ENCODE measurements at places on chromosomes 1 and 21.

- no peak for DNase-seq
These were observed 38.6 kb upstream of the CPLANE2 start for GRCh38 chr1:16275591-16275990.

GRCh38 chr1:157193702-157194391 lies 55.7 kb upstream of the ETV3 start:
- peak; percentile 81 for DNase-seq

- DNase-seq = no peak
These were observed 9.7 kb upstream of the OR2M3 start for GRCh38 chr1:248187363-248187762.

GRCh38 chr1:61397935-61398334 lies 315.6 kb downstream of the NFIA start:
- DNase-seq = no peak

DNA sequence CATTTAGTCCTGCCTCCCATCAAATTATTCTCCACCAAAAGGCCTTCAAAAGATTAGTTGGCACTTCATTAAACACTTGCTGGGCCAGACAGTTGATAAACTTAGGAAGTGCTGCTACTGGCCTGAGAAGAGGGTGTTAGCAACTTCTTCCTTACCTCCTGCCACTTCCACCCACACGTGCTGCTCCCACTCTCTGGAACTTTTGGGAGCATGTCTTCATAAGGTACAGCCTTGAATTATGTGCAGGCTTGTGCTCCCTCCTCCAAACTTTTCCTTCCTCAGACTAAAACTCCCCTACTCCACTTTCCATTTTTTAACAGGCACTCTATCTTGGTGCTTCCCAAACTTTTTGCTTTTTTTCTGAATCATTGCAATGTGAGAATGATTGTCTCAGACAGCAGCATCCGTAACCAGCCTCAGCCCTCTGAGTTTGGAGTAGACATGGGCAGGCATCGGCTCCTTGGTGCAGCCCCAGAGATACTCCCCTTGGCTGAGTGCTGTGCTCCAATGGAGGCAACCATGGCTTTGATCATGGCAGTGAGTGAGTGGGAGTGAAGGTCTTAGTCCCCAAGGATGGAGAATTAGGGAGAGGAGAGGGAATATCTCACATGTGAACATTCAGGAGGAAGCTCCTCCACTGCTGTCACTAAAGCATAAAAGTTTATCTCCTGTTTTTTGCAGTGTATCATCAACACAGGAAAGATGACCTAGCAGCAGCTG lies 8.7 kb upstream of the LELP1 start:
- DNase-seq = no peak

DNA sequence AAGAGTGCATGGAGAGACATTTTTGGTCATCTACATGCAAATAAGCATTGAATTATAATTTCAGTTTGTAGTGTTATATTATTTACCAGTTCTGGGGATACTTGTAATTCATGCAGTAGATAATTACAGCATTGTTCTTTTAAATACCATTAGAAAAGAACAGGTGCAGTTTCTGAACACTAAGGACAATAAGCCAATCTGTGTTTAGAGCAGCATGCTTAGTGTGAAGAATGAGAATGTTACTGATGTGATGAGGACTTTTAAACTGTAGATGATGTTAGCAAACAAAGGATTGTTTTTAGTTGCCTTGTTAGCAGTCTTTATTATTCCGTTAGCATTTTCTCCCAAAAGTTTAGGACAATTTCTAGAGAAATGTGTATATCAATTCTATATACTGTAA lies 348.3 kb downstream of the BRINP3 start:
- DNase-seq = no peak

DNA sequence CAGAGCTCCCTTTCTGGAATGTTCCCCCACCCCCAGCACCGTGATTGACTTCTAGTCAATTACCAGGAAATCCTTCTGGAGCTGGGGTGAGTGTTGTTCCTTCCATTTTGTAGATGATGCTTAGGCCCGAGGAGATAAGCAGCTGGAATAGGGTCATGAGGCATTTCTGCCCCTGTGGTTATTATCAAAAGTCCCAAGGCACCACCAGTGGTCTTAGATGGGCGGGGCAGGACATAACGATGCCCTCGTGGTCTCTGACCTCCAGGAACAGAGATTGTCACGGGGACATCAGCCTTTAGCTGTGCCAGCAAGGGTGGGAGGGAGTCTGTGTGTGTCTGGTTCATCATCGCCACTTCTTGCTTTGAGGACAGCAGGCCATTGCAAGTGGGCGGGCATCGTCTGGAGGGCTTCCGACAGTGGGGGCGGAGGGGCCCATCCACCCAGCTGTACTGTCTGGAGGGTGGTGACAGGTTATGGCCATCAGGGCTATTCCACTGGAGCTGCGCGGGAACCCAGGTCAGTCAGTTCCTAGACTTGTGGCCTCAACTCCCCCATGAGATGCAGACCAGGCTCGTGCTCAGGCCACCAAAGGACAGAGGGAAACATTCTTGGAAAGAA lies 22.6 kb downstream of the TNFRSF8 start:
- no peak for DNase-seq

GRCh38 chr1:45116340-45116739 lies 90.1 kb downstream of the ZSWIM5 start:
- DNase-seq = no peak

DNA sequence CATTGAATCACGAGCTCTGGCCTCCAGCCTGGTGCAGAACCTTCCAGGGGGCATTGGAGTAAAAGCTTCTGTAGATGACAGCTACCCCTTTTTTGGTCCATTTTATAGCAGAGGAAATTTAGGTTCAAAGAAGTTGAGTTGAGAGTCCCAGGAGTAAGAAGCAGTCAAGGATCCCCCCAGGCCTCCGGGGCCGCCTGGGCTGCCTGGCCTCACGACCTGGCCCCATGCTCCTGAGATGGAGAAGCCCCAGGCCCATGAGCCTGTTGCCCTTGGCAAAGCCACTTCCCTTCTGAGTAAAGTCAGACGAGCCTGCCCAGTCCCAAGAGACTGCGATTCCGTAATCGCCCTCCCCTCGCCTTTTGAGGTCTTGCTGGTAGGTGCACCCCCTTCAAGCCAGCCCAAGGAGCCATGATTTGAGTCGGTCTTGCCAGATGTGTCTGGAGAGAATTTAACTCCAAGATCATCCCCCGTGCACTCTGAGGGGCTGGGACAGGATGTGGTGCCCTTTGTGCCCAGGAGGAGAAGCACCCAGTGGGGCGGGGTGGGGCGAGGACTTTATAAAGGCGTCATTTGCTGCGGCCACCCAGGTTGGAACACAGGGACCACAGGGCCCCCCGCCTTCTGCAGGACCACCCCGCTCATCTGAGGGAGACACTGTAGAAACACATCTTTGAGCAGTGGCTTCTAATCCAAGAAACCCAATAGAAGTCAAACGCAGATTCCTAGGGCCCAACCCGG lies 30.1 kb downstream of the PDE9A start:
- DNase-seq = no peak

- no peak for DNase-seq
These were observed 34.7 kb upstream of the L1TD1 start for GRCh38 chr1:62159940-62160348.

Data from stimulated activated CD4-positive, alpha-beta T cell treated with anti-CD3 and anti-CD28 coated beads, Interleukin-2, amount 100 ng/mL, for 24 hours (primary cell).